Posterior vena cava (tissue), 2 donors: ENCODE measurements at places on chromosomes 6 and 20.

DNA sequence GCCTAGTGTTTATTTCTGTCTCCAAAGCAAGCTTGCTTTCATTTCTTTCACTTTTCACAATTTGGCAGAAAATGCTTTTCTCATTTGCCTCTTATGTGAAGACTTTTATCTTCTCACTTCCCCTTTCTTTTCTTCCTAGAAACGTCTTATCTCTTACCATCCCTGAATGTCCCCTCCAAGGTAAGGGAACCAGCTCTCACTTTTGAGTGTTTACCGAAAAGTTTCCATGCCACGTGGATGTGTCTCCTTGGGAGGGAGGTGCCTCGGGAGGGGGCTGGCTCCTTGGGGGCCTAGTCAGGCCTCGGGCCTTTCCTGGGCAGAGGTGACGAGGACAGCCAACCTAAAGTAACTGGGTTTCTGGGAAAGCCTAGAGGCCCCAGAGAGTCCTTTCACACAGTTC, 127.4 kb downstream of the CD24 start:
- DNase-seq = no peak

DNA sequence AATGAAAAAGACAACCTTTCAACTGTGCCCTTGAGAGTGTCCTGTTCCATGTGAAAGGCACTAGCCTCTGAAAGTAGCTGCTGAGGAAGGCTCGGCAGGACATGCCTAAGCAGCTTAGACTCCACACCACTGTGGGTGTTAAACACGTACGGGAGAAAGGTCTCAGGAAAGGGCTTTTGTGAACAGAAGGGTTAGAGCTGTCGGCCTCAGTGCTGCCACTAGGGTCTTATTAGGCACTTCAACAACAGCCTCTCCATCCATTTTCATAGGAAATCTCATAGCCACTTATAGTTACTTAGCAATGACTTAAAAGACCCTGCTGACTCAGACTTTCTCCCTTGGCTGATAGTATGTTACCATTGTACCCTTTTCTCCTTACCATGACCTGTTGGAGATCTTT, 662.8 kb downstream of the TBC1D32 start:
- no peak for DNase-seq

DNA sequence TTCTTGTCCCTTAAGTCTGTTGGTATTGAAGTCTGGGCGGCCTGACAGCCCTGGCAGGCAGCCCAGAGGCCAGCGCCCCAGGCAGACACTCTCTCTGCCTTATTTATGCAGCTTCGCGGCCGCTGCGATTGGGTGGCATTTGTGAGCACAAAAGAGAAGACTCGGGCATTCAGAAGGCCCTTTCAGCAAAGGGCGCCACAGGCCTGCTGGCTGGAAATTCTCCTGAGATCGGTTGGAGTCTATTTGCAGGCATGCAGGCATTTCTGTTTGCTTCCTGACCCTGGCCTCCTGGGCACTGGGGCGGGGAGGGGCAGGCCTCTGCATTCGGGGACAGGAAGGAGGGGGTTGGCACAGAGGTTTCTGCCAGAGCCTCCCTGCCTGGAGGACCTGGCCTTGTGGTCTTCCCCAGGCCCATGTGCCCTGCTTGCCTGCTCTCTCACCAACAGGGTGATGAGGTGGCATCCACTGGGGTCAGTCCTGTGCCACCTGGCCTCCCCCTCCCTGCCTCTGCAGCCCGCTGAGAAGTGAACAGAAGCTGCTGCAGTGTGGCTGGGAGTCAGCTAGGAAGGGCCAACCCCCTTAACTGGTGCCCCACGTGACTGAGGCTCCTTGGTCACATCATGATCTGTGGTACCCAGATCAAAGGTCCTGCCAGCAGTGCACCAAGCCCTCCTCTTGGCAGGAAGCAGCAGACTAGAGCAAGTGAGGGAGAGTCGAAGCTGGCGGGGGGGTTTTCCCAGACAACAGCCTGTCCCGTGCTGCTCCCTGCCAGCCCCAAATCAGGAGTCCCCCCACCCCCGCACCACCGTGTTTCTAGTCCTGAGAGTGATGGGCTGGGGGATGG, 16.6 kb upstream of the CCDC167 start:
- DNase-seq = no peak

GRCh38 chr6:139623372-139623771, 248.9 kb upstream of the CITED2 start:
- DNase-seq = no peak

DNA sequence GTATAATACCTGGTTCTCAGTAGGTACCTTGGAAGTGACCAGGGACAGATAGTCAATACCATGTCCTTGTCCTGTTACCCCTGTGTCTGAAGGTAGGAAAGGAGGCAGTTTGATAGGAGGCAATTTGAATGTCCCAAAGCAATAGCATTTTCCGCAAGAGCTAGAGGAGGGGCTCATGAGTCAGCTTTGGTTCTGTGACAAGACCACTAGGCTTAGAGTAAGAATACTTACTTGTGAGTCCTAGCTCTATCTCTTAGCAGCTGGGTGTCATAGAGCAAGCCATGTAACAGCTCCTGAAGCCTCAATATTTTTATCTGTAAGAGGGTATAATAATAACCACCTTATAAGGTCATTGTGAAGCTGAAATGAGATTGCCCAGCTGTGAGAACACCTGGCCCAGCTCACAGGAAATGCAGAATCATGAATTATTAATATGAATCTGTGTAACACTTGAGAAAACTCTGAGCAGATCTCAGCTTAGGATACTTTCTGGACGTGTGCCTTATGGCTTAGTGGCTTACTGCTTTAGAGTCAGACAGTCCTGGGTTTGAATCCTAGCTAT, 58.6 kb downstream of the DAAM2 start:
- DNase-seq = no peak

DNA sequence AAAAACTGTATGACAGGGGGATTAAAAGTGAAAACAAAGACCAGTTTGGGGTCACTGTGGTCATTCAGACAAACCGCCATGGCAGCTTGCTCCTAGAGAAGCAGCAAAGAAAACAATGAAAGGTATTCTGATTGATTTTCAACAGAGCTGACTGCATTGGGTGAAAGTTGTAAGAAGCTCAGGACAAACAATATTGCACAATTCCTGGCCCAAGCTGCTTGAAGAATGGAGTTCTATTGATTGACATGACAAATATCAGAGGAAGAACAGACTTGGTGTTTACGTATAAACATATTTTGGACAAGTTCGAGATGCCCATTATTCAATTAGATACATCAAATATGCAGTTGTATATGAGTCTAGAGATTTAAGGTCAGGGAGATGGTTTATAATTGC, 62.0 kb downstream of the TRIM38 start:
- DNase-seq = no peak

- DNase-seq = no peak
Measured at GRCh38 chr6:159899994-159900745, 9.4 kb downstream of the MAS1 start.

GRCh38 chr6:128886706-128887105, 3.8 kb downstream of the LAMA2 start:
- DNase-seq = no peak

GRCh38 chr6:22716721-22717120, 147.4 kb downstream of the HDGFL1 start:
- DNase-seq = no peak

GRCh38 chr6:83252719-83253118, 59.6 kb downstream of the RWDD2A start:
- DNase-seq = no peak

DNA sequence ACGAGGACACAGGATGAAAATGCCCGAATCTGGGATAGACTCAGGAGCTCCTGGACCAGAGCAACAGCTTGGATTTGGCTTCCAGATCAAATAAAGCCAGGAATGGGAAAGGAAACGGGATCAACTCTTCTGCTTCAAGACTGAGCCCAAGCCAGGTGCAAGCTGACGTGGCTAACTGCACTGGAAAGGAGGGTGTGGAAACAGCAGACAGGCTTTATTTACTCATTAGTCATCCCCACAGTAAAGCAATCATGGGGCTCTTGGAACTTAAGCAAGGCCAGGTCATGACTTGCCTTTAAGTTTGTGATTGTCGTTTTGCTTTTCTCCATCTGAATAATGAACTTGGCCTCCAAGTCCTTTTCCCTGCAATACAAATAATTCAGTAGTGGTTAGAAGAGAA, 45.2 kb downstream of the KIF16B start:
- no peak for DNase-seq

- DNase-seq = peak; percentile 91
Measured at GRCh38 chr6:26158076-26158580, 70.9 kb downstream of the HFE start.

- DNase-seq = no peak
Measured at GRCh38 chr6:92706976-92707375, 712.4 kb downstream of the EPHA7 start.

DNA sequence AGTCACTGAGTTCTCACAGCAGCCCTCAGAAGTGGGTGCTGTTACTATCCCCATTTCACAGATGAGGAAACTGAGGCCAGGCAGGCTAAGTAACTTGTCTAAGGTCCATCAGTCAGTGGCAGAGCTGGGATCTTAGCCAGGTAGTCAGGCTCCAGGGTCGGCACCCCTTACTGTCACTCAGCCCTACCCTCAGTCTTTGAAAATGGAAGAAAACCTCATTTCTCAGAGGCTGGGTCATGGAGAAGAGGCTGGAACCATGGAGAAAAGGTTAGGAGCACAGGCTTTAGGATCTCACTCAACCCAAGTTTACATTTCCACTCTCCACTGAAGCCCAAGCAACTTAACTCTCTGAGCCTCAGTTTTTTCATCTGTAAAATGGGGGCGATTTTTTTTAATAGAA, 116.2 kb upstream of the SIRPG start:
- DNase-seq = no peak

GRCh38 chr6:102355578-102355977, 962.1 kb downstream of the GRIK2 start:
- no peak for DNase-seq

GRCh38 chr6:134619789-134620188, 301.9 kb upstream of the SGK1 start:
- DNase-seq = no peak

- DNase-seq = no peak
Measured at GRCh38 chr6:114886670-114887436, 544.0 kb upstream of the HS3ST5 start.

GRCh38 chr6:136226027-136226673, 24.0 kb downstream of the MTFR2 start:
- DNase-seq = no peak

- DNase-seq = no peak
Measured at GRCh38 chr6:9710574-9710973, 704.3 kb downstream of the TFAP2A start.

DNA sequence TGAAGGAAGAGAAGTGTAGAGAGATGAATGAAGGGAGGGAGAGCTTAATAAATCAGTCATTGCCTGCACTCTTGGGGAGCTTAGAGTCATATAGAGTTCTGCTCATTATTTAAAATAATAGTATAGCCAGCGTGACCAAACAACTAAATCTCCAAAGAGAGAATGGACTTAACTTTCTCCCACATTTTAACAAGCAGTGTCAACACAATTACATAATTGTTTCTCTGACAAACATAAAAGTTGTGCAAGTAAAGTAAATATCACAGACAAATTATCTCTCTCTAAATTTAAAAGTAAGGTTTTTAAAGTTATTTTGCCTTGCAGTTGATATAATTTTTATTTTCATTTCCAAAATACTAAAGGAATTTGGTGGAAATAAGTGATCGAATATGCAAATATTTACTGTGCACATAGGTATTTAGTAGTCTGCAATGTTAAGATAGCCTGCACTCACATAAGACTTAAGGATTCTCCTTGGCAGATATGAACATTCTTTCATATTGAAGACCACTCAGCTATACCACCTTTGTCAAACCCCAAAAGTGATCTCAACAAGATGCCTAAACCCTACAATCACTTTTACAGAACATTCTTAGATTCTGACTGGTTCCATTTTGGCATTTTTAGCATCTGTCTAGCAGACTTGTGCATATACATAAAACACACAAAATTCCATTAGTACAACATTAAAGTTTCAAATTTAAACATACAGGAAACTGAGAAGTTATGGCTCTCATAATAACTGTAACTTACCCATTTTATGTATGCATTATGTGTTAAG, 67.7 kb downstream of the KIF6 start:
- DNase-seq = no peak

DNA sequence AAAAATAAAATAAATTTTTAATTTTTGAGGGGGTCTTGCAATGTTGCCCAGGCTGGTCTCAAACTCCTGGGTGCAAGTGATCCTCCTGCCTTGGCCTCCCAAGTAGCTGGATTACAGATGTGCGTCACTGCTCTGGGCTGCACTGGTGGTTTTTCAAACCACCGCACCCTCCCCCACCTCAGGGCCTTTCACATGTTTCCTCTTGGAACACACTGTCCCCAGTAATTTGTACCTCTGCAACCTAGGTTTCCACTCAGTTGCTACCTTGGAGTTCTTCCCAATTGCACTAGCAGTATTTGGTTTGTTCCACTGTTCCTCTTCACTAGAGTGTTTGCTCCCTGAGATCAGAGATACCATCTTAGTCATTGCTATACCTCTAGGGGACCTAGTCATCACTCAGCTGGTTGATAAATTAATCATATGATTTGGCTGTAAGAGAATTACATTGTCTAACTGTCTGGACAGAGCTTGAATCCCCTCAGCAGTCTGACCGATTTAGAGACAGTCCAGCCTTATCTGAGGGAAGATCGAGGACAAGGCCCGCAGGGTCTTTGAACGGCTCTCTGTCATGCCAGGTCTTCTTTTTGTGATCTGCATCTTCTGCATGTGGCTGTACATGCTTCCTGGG, 32.0 kb downstream of the CEP43 start:
- DNase-seq = no peak

DNA sequence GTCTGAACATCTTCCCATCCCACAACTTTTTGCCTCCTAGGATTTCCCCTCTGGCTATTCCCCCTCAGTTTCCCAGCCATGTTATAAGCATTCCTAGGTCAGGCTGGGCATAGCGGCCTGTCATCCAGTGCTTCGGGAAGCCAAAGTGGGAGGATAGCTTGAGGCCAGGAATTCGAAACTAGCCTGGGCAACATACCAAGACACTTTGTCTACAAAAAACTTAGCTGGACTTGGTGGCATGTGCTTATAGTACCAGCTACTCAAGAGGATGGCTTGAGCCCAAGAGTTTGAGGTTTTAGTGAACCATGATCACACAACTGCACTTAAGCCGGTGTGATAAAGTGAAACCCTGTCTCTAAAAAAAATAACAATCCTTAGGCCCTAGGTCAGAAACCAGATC, 447.4 kb downstream of the KIF16B start:
- no peak for DNase-seq

- no peak for DNase-seq
Measured at GRCh38 chr6:43979525-43979924, 147.7 kb downstream of the MRPL14 start.

DNA sequence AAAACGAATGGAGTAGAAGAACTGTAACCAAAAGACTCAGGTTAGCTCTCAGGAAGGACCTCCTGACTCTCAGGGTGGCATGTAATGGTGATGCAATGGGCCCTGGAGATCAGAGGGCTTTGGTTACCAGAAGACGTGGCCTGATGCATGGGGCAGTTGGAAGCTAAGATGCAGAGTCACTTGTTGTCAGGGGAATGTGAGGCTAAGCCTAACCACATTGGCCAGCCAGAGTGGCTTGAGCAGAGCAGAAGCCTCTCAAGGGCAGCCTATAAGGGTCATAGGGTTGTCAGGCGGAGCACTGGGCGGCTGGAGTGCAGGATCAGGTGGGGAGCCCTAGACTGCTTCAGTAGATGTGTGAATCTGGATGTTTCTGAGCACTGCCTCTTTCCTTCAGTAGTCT, 5.9 kb downstream of the CNBD2 start:
- DNase-seq = no peak
